ENCODE measurements at places on chromosomes 6 and 20. TPM values are rescaled to one million over a fixed set of nuclear protein-coding genes. Genes with fewer than 3 reads are reported as not detected.
A peak's percentile ranks its signal among the peaks of the same experiment; 100 is the strongest.

DNA sequence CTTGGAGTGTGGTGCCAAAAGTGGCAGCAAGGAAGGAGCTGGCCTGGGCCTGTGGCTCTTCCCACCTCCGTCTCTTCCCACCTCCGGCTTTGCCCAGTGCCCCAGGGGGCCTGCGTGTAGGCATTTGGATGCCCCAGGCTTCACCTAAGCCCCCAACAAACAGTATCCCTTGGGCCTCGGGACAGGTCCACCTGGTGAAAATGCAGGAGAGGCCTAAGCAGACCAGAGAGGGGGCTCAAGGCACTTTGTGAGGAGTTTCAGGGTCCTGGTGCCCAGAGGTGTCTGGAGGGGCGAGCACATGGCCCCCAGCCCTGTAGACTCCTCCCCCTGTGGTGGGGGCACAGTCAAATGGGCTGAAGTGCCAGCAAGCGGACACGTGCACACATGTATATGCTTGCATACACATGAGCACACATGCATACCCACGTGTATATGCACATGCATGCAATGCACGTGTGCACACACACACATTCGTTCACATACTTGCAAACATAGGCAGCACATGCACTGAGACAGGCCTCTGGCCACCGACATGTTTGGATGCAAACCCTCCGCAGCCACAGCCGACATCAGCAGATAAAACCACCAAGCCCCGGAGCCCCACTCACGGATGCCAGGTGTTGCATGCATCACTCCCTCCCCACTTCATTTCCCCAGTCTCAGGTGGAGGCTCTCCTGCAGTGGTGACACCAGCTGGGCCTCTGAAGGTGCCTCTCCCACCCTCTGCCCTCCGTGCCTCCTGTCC is 124.5 kb downstream of the TAF4 start:
- DNase-seq = no peak

- DNase-seq = no peak
Observed at GRCh38 chr6:118396969-118397368, 151.1 kb upstream of the PLN start.

- DNase-seq = peak; percentile 44
Observed at GRCh38 chr20:50844430-50845100, 49.7 kb downstream of the BCAS4 start.

- peak; percentile 71 for DNase-seq
Observed at GRCh38 chr20:63009045-63009961, 2.5 kb upstream of the BHLHE23 start.

Gene SLC52A3
- not detected for total RNA-seq

Gene ZNF165
- 0.41 TPM for total RNA-seq

Data from activated T-helper 1 cell treated with anti-CD3 and anti-CD28 coated beads, Interleukin-12 subunit alpha, Interleukin-12 subunit beta, Interleukin-2, Interleukin-4 antibody, amounts not matched to agents 30 ng/mL and 10 ng/mL and 1 ng/mL, durations not matched to agents 14 hours and 24 hours and 36 hours (primary cell).